ENCODE measurements at places on chromosomes 12 and 14.
A peak's percentile ranks its signal among the peaks of the same experiment; 100 is the strongest.

DNA sequence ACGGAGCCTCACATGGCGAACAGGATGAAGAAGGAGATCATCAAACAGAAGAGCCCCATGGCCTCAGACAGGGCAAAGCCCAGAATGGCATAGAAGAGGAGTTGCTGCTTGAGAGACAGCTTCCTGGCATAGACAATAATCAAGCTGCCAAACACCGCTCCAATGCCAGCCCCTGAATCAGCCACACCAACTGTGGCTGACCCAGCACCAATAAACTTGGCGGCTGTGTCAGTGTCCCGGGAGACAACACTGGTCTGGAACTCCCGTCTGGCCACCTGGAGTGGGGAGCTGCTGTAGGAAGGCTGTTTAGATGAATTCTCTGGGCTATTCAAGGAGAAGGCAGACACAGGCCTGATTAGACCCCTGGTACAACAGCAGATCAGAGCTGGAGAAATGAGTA lies 100.1 kb downstream of the HEATR5A start:
- no peak for DNase-seq

GRCh38 chr14:100711493-100711892 lies 15.2 kb upstream of the DLK1 start:
- no peak for DNase-seq

DNA sequence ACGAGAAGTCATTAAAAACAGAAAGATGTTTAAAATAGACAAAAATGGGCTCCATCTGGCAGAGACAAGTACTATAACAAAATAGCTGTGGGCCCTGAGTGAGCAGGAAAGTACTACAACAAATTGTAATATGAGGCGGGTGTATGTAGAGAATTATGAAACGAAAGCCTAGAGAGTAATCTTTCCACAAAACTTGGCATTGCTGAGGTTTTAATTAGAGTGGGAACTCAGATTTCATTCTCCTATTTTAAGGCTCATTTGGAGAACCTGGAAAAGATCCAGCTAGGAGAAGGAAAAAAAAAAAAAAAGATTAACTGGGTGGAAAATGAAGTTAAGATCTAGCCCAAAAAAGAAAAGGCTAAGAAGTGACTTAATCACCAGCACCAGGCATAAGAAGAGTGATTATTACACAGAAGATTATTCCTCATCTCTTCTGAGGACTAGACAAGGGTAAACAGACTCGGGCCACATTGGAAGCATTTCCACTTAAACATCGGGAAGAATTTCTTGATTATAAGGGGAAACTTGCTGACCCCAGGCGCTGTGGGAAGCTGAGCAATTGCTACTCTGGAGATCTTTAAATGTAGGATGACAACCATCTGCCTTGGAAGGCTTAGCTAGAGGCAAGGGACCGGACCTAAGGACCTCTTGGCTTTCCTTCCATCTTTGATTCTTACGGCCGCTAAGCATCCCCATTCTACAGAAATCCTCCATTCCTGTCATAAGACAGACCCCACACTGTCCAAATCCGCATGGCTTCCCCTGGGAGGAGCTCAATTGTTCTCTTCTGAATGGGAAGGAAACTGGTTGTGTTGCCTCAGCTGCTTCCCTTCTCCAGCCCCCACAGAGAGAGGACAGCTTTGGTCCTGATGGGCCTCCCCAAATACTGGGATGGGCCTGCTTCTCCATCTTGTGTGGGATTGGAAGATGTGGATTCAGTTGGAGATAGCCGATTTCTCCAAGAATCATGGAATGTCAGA lies 40.6 kb downstream of the IGF1 start:
- DNase-seq = no peak

GRCh38 chr14:77376771-77377501 lies at the start of the genes SAMD15 and TMED8:
Gene SAMD15 (plus strand): TSS chr14:77377379. CDS start chr14:77377419, 40 bp downstream.
Gene TMED8 (minus strand): TSS chr14:77377094. CDS start chr14:77377053, 41 bp downstream.
- DNase-seq = peak; percentile 87

- DNase-seq = peak; percentile 76
These were observed 50.2 kb downstream of the SETD3 start for GRCh38 chr14:99430491-99430890.

DNA sequence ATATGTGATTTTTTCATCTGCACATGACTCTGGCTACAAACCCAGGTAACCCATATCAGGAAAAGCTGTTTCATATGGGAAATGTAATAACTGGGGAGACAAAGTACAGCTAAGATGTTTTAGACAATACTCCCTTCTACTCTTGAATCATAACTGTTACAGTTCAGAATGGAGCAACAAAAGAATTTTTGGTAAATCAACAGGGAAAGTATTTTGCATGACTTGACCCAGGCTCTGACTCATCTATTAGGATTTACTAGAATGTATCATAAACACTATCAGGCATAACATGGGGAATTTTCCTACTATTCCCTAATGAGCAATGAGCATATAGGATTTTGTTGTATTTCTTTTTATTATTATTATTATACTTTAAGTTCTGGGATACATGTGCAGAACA lies 553.0 kb downstream of the SLC16A7 start:
- DNase-seq = no peak

- DNase-seq = no peak
These were observed 26.6 kb downstream of the UBE3B start for GRCh38 chr12:109504068-109504467.

DNA sequence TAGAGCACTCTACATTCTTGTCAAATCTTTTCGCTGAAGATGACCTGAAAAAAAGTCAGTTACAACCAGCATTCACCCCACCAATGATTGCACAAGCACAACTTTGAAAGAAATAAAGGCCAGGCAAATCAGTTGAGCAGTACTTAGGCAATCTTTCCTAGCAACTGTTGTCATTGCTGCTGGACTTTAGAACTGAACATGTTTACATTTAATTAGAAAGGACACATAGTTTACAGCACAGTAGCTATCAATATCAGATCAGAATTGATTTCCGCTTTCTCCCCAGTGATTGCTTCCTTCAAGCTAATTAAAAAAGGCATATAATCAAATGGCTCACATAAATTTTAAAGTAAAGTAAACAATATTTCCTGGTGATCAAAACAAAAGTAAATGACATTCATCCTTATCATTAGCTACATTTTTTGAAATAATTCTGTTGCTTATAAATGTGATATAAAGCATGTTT lies 128.4 kb downstream of the FOXA1 start:
- DNase-seq = no peak

GRCh38 chr12:73867147-73867546 lies 670.5 kb upstream of the ATXN7L3B start:
- no peak for DNase-seq

GRCh38 chr14:90397425-90398314 lies 841 bp downstream of the CALM1 start:
- DNase-seq = peak; percentile 75

DNA sequence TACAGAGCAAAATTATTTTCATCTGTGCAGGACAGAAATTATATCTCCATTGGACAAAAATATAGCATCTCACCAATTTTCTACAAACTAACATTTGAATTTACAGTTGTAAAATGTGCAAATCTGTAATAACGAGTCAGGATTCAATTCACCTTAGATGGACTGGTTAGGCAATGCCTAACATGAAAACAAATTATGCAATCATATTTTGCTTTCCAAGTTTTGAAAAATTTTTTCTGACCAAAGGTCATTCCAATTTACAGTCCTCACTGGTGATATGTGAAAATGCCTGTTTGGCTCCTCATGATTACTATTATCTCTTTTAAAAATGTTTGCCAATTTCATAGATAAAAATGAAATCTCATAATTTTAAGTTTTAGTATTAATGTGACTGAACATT lies 6.5 kb upstream of the CPM start:
- no peak for DNase-seq

DNA sequence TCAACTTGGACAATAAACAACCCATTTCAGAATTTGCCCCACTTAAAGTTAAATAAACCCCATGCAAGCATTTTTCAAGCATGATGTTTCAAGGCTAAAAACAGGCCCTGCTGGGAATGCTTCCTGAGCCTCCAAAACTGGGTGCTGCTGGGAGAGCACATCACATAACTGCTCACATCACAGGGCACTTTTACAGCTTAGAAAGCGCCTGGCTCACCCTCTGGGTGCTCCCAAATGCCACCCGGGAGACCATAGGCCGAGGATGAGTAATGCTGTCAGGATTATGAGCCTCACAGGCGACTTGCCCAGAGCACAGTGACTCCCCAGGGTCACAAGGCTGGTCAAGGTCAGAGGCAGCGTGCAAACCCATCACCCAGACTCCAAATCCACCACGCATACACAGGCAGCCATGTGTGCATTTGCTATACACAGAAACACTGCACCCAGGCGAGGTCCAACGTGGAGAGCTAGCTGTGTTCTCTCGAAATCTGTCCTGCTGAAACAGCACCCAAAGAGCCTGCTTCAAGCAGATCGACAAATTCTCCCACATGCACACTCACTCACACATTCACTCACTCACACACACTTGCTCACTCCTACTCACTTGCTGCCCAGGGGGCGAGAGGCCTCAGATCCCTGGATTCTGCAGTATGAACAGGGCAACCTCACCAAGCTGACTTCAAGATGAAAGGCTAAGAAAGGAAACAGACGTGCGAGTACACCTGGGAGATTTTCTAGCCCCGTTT lies 58.7 kb downstream of the ITPK1 start:
- DNase-seq = no peak

DNA sequence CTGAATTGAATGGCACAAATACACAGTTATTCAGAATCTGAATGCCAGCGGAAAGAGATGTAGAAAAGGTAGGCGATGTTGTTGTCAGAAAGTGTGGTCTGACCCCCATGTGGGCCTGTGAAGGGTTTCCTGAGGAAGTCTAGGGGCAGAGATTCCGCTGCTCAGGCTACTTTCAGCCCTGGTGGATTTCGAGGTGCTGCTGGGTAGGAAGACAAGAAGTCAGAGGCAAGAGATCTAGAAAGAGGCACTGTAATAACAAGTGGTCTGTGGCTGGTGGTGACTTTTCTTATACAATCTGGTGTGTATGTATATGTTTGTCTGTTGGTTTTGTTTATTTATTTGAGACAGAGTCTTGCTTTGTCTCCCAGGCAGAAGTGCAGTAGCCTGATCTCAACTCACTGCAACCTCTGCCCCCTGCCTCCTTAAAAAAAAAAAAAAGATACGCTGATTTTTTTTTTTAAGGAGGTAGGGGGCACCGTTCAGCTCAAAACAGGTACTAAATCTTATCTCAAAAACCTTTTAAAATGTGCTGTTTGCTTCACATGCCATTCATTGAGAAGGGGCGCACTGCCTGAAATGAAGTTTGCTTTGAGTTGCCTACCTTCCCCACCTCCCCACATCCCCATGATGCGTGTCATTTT lies 27.1 kb upstream of the MANSC4 start:
- DNase-seq = no peak

- DNase-seq = no peak
These were observed 3.8 kb downstream of the MLH3 start for GRCh38 chr14:75047506-75047905.

GRCh38 chr12:104767261-104767660 lies 190.8 kb downstream of the SLC41A2 start:
- no peak for DNase-seq

DNA sequence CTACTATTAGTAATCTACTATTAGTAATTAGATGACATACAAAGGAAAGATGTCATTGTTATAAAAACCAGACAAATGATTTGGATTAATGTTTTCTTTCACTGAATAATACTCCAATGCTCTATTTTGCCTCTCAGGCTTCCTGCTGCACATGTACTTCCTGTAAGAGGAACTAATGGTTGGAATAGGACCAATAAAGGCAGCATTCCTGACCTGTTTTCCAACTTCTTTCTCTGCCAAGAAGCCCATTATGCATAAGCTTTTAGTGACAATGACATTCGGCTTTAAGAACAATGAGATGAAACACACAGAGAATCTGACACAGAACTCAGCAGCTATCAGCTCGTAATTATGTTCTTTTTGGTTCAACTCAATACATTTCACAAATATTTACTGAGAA lies 5.2 kb upstream of the C12orf56 start:
- no peak for DNase-seq

- DNase-seq = no peak
These were observed 24.6 kb upstream of the SERPINA1 start for GRCh38 chr14:94412671-94413638.

All from OCI-LY7 (cell line).